ENCODE measurements at places on chromosomes 7 and 10.
A peak's percentile ranks its signal among the peaks of the same experiment; 100 is the strongest.

- DNase-seq: no peak
Observed at GRCh38 chr10:124658591-124659242, 85.5 kb downstream of the FAM53B start.

DNA sequence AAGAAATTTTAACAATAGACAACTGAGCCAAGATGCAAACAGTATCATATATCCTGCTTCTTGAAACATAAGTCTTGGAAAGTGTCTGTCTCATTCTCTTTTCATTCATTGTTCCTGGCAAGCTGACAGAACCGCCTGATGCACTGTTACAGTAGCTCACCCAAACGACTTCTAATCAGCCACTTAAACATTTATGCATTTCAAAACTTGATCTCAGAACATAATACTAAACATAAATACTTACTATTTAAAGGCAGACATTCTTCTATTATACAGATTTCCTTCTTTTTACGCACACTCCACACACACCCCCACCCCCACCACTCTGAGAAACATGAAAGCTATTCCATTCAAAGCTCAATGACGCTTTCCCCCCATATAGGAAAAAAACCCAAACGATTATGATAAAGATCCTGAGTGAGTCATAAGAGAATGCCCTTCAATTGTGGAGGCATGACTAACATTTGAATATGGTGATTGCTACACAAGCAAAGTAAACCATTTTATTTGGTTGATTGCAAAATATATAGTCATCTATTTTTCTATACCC lies 30.5 kb downstream of the SHTN1 start:
- DNase-seq: no peak

GRCh38 chr7:149621776-149622175 lies 124.2 kb upstream of the ZNF746 start:
- no peak for DNase-seq

- DNase-seq: no peak
Observed at GRCh38 chr7:963236-964078, 9.0 kb upstream of the ADAP1 start.

DNA sequence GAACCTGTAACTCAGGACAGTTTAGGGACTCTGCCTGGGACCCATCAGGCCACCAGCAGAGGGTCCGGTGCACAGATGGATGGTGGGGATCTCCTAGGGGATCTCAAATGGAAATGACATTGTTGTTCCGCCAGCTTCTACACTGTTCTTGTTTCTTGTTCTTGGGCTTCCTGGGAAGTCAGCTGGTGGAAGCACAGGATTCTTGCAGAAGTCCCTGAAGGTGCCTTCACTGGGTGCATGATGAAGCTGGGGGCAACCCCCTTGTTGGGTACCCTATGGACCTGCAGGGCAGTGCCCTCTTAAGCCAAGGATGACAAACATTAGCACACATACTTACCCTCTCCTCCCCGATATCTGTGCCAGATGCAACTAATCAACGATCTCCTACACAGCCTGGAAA lies 18.6 kb downstream of the SFTPD start:
- DNase-seq: no peak

DNA sequence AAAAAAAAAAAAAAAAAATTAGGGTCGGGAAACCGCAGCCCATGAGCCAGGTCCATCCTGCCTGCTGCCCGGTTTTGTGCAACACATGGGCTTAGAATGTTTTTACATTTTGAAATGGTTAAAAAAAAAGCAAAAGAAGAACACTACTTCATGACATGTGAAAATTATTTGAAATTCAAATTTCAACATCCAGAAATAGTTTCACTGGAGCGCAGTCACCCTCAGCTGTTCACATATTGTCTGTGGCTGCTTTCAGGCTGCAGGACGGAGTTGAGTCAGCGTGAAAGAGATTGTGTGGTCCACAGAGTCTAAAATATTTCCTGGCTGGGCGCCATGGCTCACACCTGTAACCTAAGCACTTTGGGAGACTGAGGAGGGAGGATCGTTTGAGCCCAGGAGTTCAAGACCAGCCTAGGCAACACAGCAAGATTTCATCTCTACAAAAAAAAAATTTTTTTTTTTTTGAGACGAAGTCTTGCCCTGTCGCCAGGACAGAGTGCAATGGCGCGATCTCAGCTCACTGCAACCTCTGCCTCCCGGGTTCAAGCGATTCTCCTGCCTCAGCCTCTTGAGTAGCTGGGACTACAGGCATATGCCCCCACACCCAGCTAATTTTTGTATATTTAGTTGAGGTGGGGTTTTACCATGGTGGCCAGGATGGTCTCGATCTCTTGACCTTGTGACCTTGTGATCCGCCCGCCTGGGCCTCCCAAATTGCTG lies 63.9 kb upstream of the ECHDC3 start:
- DNase-seq: no peak

DNA sequence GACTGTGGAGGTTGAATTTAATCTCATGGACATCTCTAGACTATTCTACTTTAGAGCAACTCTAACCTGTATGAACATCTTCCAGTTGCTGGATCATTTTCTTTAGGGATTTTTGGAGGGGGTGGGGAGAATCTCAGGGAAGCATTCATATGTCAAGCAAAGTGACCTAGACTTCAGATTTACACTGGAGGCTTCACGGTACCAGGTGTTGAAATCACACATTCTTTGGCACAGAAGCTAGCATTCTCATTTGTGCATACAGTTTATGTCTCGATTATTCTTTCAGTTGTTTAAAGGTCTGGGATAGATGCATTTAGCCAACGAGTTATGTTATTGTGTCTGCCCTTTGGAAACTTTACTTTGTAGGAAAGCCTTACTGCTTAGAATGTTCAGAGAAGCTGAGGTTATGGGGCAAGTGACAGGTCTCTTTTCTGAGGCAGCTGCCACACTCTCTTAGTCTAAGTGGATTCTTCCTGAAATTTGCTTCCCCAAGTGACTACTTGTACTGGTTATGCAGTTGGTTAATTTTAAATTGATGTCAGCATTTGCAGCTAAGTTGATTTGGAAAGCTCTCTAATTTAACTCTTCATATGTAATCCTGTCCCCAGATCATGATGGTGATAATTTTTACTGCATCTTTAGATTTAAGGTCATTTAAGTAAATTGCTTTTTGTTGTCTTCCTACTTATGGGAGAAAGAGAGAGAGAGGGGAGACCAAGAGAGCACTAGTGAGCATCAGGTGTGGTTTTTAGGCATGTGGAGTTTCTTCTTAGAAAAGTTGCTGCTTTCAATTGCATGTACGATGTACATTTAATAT lies 153.8 kb downstream of the PRKG1 start:
- DNase-seq: no peak

DNA sequence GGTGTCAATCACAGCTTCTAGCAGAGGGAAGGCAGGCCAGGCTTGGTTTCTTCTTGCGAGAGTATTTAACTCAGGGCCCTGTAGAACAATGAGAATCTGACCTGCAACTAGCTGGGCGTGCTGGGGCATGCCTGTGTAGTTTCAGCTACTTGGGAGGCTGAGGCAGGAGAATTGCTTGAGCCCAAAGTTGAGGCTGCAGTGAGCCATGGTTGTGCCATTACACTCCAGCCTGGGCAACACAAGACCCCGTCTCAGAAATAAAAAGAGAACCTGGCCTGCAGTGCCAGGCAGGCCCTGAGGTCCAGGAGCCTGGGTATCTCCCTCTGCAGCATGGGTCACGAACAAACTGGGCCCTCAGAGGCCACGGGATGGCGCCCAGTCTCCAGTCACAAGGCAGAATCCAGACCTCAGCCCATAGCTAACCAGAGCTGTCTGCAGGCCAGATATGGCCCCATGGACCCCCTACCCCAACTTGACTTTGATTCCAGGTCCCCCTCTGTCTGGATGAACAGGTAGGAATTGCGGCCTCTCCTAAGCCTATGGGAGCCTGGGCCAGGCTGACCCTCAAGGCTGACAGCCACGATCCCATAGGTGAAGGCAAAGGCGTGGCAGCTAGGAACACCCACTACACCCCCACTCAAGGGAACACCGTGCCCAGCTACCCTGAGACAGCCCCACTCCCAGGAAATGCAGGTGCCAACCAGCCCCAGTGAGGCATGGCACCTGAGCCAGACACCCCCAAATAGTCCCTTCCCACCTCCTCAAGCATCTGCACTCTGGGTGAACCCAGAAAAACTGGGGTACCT lies 102.7 kb upstream of the TNRC18 start:
- peak; percentile 44 for DNase-seq

- DNase-seq: no peak
Observed at GRCh38 chr10:6014241-6014761, 37.0 kb upstream of the IL15RA start.

DNA sequence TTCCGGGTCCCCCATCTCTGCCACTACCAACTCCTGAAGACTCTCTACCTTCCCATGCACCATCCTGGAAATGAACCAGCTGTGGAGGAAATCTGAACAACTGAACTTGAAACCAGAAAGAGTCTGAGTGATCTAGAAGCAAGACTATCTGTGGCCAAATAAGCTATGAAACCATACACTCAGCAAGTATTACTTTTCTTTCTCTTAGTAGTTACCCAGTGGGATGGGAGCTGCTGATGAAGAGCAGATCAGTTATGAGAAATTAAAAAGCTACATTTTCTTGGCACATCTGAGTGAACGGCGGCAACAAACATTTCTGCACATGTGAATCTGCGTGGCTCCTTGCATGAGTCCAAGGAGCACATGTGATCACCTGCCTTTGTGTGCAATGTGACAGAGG lies 31.6 kb upstream of the AGK start:
- no peak for DNase-seq

- no peak for DNase-seq
Observed at GRCh38 chr7:140673774-140674155, 1.0 kb downstream of the ADCK2 start.

DNA sequence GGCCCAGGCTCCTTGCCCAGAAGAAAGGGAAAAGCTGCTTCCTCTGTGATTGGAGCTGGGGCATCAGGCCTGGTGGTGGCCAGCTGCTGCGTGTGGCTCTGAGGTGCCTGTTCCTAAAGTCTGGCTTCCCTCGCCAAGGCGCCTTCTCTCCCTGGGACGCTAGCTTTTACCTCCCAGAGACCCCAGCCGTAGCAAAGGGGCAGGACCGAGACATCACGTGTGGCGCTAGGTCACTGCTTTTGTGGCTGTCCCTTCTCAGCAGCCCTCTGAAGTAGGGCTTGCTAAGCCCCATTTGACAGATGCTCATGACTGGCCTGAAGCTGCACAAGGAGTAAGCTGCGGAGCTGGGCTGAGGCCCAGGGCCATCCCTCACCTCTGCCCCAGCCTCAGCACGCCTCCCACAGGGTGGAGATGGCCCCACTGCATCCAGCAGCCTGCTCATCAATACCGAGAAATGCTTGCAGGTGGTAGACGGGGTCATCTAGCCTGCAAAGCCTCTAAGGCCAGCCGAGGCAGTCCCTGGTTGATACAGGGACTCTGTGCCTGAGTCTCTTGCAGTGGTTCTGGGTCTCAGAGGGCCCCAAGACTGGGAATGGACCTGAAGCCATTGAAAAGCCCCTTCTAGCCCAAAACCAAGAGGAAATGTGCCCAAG lies 171.2 kb downstream of the LCOR start:
- no peak for DNase-seq

DNA sequence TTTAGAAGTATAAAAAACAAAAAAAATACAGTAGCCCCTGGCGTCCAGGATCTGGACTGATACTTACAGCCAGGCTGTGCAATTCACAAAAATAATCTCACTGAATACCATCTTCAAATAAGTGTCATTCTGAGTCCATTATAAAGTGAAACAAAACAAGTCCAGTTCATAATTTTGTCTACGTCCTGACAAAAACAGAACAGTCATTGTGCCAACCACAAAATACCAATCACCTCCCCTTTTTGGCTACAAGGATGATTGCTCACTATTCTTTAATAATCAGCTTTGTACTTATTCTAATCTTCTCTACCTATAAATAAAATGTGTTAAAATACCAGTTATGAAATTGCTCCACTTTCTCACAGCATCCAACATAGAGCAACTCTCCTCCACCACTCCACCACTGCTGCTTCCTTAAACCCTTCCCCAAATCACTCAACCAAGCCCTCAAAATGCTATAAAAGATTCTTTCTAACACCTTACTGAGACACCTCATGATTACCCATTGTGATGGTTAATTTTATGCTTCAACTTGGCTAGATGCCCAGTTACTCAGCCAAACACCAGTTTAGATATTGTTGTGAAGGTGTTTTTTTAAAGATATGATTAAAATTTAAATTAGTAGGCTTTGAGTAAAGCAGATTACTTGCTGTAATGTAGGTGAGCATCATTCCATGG lies 479.8 kb upstream of the SEMA3A start:
- no peak for DNase-seq

- DNase-seq: no peak
Observed at GRCh38 chr10:96889415-96890171, 57.5 kb downstream of the LCOR start.

DNA sequence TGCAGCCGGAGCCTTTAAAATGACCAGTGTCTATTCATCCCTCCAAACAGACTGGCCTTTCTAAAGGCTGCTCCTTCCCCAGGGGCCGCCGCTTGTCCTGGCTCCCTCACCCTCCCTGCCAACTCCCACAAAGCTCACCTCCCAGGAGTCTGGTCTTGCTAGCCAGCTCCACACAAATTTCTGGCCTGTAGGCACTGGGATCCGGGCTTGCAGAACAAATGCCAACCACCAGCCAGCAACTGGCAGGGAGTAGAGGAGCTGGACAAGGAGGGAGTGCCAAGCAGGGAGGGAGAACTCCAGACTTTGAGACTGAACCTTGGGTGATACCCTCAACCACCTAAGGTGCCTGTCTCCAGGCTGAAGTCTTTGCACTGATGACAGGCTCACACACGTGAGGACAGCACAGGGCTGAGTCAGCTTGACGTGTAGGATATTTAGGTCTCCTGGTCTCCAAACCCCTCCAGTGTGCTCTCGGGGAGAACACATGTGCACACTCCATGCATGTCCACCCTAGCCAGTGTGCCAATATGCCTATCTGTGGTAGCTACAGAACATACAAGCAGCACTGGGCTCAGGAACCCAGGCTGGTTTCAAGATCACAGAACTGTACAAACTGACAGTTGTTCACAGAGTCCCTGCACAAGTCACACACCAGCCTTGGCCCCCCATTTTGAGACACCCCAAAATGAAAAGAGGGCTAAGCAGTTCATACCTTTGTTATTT lies 6.0 kb downstream of the PAX2 start:
- DNase-seq: no peak

- no peak for DNase-seq
Observed at GRCh38 chr7:134058980-134059379, 68.2 kb upstream of the LRGUK start.

DNA sequence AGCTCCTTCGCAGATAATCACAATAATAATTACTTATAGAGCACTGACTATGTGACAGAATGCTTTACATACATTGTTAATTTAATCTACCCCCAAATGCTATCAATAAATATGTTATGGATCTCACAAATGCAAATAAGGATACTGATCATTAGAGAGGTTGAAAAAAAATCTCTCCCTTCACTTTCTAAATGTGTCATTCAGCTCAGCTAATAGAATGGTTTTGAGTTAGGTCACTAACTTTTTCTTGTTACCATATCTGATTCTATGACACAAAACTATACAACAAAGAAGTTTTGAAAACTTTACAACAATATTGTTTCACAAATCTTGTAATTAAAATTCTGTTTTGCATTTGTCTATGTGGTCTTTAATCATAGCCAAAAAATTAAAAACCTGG lies 17.4 kb downstream of the NEUROD6 start:
- no peak for DNase-seq

- DNase-seq: peak; percentile 27
Observed at GRCh38 chr7:155961241-155962190, 149.3 kb upstream of the SHH start.

GRCh38 chr7:131203291-131203976 lies 124.2 kb upstream of the MKLN1 start:
- DNase-seq: no peak

- no peak for DNase-seq
Observed at GRCh38 chr10:29355411-29355991, 66.6 kb downstream of the LYZL1 start.

- DNase-seq: no peak
Observed at GRCh38 chr10:20313665-20314064, 497.4 kb downstream of the PLXDC2 start.

Measured in stimulated activated CD4-positive, alpha-beta T cell treated with anti-CD3 and anti-CD28 coated beads, Interleukin-4, amount 100 ng/mL, for 4 hours (primary cell).